ENCODE measurements at places on chromosomes 5 and 9. TPM values are rescaled to one million over a fixed set of nuclear protein-coding genes. Genes with fewer than 3 reads are reported as not detected.

SPINK6 gene
- not detected for polyA plus RNA-seq

MROH2B gene
- 0.03 TPM for polyA plus RNA-seq

CDC20B gene
- not detected for polyA plus RNA-seq

IFNA13 gene
- polyA plus RNA-seq = not detected

IL3 gene
- not detected for polyA plus RNA-seq

FAM240B gene
- polyA plus RNA-seq = not detected

PTBP3 gene
- 6.3 TPM for polyA plus RNA-seq

KIF12 gene
- polyA plus RNA-seq = not detected

UBE2QL1 gene
- 0.80 TPM for polyA plus RNA-seq

ACOT12 gene
- not detected for polyA plus RNA-seq

LECT2 gene
- not detected for polyA plus RNA-seq

WDR5 gene
- 18.5 TPM for polyA plus RNA-seq

FBN2 gene
- 6.6 TPM for polyA plus RNA-seq

PELO gene
- 27.9 TPM for polyA plus RNA-seq

CDH6 gene
- 0.74 TPM for polyA plus RNA-seq

FNIP1 gene
- 7.4 TPM for polyA plus RNA-seq

CDK5RAP2 gene
- 41.9 TPM for polyA plus RNA-seq

GARIN3 gene
- polyA plus RNA-seq = not detected

UBAC1 gene
- 60.5 TPM for polyA plus RNA-seq

BBLN gene
- 5.5 TPM for polyA plus RNA-seq

ROR2 gene
- 7.9 TPM for polyA plus RNA-seq

KIF4B gene
- not detected for polyA plus RNA-seq

DMRT2 gene
- 1.3 TPM for polyA plus RNA-seq

FGF10 gene
- 1.4 TPM for polyA plus RNA-seq

SLC6A19 gene
- not detected for polyA plus RNA-seq

ABCA1 gene
- polyA plus RNA-seq = 58.4 TPM

CCL27 gene
- polyA plus RNA-seq = 0.24 TPM

RPL35 gene
- polyA plus RNA-seq = 4,952 TPM

OTP gene
- polyA plus RNA-seq = not detected

GAPVD1 gene
- polyA plus RNA-seq = 9.6 TPM

SLCO6A1 gene
- not detected for polyA plus RNA-seq
